ENCODE measurements at places on chromosomes 5 and 9.
A peak's percentile ranks its signal among the peaks of the same experiment; 100 is the strongest.

- DNase-seq = no peak
These were observed 153.3 kb upstream of the SPRY4 start for GRCh38 chr5:142478113-142478512.

DNA sequence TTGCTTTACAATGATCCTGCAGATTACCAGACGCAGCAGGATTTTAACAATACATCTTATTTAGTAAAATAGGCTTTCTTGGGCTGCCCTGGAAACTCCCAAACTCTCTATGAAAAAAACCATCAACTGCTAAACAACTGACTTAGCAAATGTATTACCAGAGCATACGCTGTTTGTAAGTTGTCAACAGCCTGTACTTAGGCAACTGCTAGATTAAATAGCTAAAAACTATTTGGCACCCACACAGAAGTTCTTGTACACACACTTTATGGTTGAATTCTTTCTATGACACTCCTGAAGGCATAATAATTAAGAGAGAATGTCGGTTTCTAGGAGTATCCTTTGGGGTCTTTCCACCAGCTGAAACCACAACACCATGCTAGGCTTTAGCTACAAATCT is 123.9 kb downstream of the FBXO38 start:
- DNase-seq = no peak

DNA sequence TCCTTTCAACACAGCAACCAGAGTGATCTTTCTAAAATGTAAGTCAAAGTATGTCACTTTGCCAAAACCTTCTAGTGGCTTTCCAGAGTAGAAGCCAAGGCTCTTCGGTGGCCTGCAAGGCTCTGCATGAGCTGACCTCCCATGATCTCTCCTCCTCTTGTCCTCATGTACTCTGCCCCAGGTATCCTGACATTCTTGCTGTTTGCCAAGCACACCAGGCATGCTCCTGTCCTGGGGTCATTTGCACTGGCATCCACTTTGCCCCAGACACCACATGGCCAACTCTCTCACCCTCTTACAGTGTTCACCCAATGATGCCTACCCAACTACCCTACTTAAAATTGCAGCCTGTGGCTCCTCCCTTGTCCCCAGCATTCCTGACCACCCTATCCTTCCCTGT is 86.3 kb downstream of the ZNF618 start:
- DNase-seq = no peak

DNA sequence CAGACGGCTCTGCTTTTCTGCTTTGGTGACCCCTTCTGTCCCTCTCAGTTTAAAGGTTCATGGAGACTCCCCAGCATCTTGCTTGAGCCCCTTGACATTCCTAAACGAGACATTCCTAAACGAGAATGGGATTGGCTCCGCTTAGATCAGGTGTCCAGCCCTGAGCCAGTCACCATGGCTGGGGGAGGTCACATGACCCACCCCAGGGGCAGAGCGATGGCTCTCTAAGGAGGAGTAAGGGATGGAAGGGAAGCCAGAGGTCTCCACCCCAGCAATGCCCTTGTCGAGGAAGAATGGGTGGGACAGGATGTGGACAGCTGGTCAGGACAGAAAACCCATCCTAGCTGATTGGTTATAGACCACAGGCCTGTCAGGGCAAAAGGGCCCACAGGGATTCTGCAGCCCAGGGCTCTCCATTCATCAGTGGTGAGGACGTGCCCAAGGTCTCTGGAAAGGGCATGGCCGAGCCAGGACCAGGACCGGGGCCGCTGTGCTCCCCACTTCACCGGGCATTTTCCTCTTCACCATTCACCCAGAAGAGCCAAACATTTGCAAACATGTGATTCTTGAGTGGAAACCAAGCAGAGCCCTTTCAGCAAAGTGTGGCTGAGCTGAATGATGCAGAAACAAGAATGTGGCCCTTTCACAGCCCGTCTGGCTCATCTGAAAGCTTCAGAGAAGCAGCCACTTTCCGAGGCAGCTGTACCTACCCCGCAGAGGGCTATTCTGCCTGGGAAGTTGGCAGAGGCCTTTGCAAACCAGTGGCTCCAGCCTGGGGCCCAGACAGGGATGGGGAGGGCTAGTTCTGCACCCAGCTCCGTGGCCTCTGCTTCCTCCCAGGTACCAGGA is 19.8 kb upstream of the AIF1L start:
- no peak for DNase-seq

GRCh38 chr9:112489039-112489546 is 2.5 kb downstream of the KIAA1958 start:
- DNase-seq = no peak

GRCh38 chr9:124078641-124079040 is 67.1 kb downstream of the LHX2 start:
- DNase-seq = peak; percentile 56

DNA sequence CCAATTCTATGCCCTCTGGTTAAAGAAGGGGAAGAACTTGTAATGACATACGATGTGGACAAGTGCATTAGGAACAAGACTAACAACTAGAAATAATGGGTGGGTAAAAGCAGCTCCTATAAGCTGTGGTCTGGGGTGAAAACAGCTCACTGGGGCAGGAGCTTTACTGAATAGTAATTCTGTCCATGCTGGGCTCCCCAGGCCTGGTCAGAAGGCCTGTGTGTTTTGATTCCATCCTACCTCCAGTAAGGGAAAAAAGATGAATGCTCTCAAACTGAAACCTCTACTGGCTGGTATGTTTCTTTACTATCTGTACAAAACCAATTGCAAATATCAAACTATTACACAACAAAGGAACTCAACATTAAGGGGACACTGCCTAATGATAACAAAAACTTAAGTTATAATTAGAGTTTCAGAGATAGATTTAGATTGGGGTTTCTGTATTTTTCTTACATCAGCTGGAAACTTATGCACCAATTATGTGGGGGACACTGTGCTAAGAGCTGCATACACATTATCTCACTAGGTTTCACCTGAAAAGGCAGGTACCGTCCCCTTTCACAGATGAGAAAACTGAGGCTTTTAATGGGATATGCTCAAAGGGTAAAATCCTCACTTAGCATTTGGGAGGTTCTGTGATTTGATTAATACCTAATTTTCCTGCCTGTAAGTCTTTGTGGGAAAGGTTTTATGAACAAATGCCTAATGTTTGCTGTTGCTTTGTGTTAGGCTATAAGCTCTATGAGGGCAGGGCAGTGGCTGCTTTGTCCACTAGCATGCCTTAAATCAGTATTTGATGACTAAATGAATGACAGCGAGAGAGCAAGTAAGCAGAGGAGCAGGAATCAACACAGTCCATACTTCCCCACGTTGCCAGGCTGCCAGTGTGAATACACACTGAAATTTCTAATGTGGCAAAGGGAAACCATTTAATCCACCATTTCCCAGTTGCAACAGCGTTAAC is 53.6 kb downstream of the ELL2 start:
- DNase-seq = no peak

DNA sequence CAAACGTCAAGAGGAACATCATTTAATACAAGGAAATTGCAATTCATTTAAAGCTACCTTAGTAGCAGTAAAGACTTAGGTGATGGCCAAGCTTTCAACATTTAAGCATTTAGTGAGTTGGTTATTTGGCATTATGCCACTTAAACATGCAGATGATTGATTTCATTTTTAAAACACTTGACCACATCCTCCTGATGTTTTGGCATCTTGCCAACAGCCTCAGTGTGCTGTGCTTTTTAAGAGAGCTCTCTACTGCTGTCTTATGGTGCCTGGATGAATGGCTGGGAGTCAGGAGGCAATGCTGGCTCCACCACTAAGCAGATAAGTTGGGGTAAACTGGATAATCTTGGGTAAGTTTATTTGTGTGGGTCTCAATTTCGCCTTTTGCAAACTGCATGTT is 364.5 kb downstream of the MAN2A1 start:
- peak; percentile 95 for DNase-seq

GRCh38 chr5:179209359-179210150 is 135.7 kb downstream of the ADAMTS2 start:
- DNase-seq = peak; percentile 16

DNA sequence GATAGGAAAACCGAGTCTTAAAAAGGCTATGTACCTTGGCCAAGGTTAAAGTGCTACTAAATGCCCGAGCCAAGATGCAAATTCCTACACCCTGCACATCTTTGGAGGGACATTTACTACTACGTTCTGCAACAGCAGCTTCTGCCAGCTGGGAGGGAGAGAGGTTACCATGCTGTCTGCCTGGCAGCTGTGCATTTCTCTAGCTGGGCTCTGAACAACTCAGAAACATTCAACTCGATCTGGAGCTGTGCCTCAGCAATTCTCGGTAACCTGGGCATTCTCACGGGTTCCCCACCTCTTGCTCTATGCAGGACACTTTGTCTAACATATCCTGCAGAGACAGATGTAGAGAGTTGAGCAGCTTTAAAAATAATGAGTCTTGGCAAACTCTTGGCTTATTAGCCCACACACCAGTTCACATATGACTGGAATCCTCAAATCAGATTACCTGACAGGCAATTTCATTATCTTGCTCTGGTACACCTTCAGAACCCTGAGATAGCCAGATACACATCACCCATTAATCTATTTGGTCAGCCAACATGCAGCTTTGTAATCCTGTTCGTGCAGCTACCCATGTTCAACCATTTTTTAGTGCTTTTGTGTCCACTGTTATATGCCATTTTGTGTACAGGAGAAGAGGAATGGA is 115.8 kb downstream of the EFNA5 start:
- DNase-seq = no peak

GRCh38 chr5:150580917-150581316 is 59.5 kb upstream of the SYNPO start:
- no peak for DNase-seq

DNA sequence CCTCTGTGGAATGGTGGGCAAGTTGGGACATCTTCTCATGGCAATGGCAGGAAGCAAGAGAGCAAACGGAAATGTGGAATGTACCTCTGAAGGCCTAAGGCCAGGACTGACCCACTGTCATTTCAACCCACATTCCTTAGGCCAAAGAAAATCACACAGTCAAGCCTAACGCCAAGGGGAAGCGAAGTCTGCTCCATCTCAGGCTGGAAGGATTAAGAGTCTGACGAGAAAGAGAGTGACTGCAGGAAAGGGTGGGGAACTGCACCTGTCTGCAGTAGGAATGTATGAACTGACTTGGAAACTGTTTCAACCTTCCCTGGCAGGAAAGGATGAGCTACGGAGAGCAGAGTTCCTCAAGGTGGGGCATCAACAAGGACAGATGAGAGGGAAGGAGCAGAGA is 90.2 kb upstream of the TAS2R1 start:
- no peak for DNase-seq

DNA sequence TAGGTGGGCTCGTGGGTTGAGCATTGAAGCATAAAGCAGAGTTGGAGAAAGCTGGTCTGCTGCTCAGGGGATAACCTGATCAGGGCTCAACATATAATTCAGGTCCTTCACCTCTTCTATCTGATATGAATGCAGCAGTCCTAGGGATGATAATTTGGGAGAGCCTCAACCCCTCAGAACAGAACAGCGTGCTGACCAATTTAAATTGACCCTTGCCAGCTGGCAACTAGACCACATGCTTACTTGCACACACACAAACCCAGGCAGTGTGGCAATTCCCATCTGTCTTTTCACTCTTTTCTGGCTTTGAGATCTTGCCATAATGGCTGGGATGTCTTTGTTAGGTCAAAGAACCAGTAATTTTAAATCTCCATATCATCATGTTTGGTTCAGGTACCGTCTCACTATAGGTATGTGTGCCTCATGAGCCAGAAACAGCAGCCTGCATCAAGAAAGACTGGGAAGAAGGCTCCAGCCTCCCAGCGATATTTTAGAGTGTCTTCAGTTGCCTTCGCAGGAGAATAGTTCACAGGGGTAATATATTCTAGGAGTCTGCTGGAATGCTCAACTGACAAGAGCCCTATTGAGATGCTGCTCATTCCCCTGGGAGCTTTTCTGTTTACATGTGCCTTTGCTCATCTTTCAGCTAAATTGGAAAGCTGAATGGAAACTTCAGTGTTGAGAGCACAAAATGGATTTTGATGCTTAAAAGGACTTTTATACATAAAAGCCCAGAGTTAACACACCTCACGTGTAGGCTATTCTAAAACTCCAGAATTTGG is 497.6 kb downstream of the RASEF start:
- DNase-seq = no peak

DNA sequence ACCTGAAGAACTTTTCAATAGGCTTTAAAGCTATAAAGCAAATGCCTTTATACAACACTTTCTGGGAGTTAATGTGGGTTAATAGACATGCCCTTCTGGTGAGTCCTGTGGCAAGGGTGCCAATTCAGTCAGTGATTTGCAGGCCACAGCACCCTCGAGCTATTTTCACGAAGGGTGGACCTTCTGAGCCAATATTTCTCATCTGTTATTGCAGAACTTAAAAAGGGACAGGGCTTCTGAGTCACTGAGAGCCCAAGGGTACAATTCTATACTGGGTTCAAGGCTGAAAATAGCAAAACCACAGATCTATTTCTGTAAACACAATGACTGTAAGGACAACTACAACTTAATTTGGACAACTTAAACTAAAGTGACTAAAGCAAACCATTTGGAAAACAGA is 92.8 kb downstream of the GABRG2 start:
- peak; percentile 9 for DNase-seq

- DNase-seq = no peak
These were observed 159.1 kb downstream of the FSTL4 start for GRCh38 chr5:133453084-133453780.

- no peak for DNase-seq
These were observed 15.3 kb downstream of the MTMR12 start for GRCh38 chr5:32297181-32298058.

- DNase-seq = no peak
These were observed 3.9 kb downstream of the EBF1 start for GRCh38 chr5:159095866-159096242.

- DNase-seq = no peak
These were observed 176.1 kb upstream of the MVB12B start for GRCh38 chr9:126150411-126151030.

- peak; percentile 85 for DNase-seq
These were observed 457.6 kb downstream of the PLK2 start for GRCh38 chr5:58002323-58002722.

Data from MCF 10A (cell line).